Activated CD8-positive, alpha-beta T cell treated with anti-CD3 and anti-CD28 coated beads for 36 hours (primary cell): ENCODE measurements at places on chromosomes 7 and 10. TPM values are rescaled to one million over a fixed set of nuclear protein-coding genes. Genes with fewer than 3 reads are reported as not detected.

DNA sequence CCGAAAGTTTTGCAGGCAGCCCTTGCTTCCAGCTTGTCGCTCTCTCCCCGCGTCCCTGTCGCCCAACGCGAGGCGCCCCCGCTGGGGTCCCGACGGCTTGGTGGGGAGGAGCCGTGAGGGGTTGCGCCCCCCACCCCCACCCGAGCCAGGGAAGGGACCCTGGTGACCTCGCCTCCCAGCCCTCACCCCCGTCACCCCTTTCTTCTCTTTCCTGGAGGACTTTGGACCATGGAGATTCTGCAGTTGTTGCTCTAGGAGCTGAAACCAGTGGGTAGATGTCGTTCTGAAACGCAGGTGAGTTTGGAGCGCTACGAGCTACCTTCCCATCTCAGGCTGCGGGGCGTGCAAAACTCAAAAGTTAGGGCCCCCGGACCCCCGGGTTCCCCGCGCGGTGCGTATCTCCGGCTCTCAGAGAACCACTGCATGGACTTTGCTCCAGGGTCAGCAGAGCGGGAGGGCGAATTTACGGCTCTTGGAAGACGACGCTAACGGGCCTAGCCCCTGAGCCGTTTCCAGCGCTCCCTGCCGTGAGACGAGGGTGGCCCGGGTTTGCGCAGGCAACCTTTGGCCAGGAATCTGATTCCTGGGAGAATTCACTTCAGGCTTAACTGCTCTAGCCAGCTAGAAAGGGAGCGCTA lies 684 bp upstream of the ATXN7L1 start:
- H3K36me3 ChIP-seq, result peaks cover 5% of the 10 kb centered on the region
- H3K27me3 ChIP-seq, result peaks cover 1% of the 10 kb centered on the region
- peak overlapping the region; percentile 73 for H3K4me3 ChIP-seq
- peaks cover 56% of the 10 kb centered on the region for H3K4me1 ChIP-seq

- H3K27me3 ChIP-seq, result no peaks in the 10 kb centered on the region
- H3K4me3 ChIP-seq, result no peak overlapping the region
- no peaks in the 10 kb centered on the region for H3K4me1 ChIP-seq
- no peak overlapping the region for H3K27ac ChIP-seq
- no peak for DNase-seq
- H3K36me3 ChIP-seq, result peaks cover 45% of the 10 kb centered on the region
These were observed 32.1 kb downstream of the SLC29A4 start for GRCh38 chr7:5314864-5315263.

The HOXA13 gene
- not detected for total RNA-seq

The TMEM168 gene
- 15.5 TPM for total RNA-seq

The LIPF gene
- total RNA-seq, result not detected

The PALD1 gene
- total RNA-seq, result 6.8 TPM

DNA sequence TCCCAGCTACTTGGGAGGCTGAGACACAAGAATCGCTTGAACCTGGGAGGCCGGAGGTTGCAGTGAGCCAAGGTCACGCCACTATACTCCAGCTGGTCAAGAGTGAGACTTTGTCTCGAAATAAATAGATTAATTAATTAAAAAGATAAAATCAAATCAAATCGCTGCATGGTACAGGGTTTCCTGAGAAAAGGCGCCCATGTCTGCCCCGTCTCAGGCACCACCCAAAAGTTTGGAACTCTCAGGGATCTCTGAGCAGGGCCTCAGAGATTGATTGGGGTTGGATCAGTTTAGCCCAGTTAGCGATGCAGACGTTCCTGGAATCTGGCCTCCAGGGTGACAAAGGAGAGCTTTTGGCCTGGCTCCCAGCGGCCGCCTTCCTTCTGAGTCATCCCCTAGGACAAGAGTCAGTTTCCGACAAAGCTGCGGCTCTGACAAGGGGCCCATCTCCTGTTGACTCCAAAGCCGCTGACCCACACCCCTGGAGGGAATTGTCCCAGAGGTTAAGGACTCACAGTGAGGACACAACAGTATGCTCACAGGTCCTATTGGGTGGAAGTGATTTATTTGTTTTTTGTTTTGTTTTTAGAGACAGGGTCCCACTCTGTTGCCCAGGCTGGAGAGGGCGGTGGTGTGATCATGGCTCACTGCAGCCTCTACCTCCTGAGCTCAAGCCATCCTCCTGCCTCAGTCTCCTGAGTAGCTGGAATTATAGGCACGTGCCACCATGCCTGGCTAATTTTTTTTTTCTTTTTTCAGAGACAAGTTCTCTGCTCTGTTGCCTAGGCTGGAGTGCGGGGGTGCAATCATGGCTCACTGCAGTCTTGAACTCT lies 6.8 kb downstream of the ORAI2 start:
- no peak for DNase-seq
- peaks cover 14% of the 10 kb centered on the region for H3K36me3 ChIP-seq
- no peaks in the 10 kb centered on the region for H3K27me3 ChIP-seq
- H3K4me1 ChIP-seq, result peaks cover 2% of the 10 kb centered on the region

GRCh38 chr10:103854686-103855391 lies 537 bp downstream of the SH3PXD2A start:
- H3K27me3 ChIP-seq, result peaks cover 33% of the 10 kb centered on the region
- H3K4me1 ChIP-seq, result peaks cover 5% of the 10 kb centered on the region
- DNase-seq, result peak; percentile 53
- no peak overlapping the region for H3K27ac ChIP-seq

- DNase-seq, result no peak
- H3K27me3 ChIP-seq, result no peaks in the 10 kb centered on the region
- H3K36me3 ChIP-seq, result peaks cover 13% of the 10 kb centered on the region
- no peak overlapping the region for H3K4me3 ChIP-seq
- H3K4me1 ChIP-seq, result peaks cover 19% of the 10 kb centered on the region
These were observed 89.0 kb downstream of the JMJD1C start for GRCh38 chr10:63376560-63377304.

The KIF20B gene
- total RNA-seq, result 58.1 TPM

The PNLIP gene
- not detected for total RNA-seq

DNA sequence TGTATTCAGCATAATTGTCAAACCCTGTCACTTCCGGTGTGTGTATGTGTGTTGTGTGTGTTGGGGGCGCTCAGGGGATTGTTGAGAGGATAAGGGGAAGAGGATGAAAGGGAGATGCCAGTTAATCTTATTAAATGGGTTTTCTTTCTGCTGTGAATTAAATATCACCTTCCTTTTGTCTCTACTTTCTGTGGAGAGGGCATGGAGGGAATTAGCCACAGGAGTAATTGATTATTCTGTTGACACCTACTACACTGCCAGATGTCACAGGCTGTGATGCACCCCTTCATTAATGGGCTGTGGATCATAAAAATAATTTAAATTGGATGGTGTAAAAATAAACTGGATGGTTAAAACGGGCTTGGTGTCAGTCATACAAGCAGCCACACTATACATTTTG lies 311.9 kb downstream of the MDFIC start:
- DNase-seq, result no peak
- no peaks in the 10 kb centered on the region for H3K36me3 ChIP-seq
- H3K4me1 ChIP-seq, result peaks cover 16% of the 10 kb centered on the region

The GPNMB gene
- 1.2 TPM for total RNA-seq

- no peak for DNase-seq
- H3K4me3 ChIP-seq, result no peak overlapping the region
- no peaks in the 10 kb centered on the region for H3K27me3 ChIP-seq
These were observed 104.2 kb downstream of the ADK start for GRCh38 chr10:74255214-74255613.

The TMEM184A gene
- total RNA-seq, result not detected

DNA sequence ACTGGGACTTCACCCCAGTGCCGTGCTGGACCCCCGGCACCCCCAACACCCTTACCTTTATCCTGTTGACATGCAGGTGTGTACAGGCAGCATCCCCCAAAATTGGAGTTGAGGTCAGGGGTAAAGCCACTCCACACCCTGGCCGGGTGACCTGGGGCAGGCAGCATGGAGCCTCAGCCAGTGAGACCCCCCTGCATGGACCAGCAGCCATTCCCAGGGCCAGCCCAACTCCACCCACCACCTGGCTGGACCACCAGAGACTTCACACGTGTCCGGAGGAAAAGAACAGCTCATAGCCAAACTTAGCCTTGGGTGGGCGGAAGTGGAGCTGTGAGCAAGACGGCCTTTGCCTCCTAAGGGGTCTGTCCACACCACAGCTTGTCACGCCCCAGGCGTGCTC lies 413.0 kb upstream of the FOXK1 start:
- no peak overlapping the region for H3K27ac ChIP-seq
- H3K4me1 ChIP-seq, result no peaks in the 10 kb centered on the region
- DNase-seq, result no peak

GRCh38 chr10:11539191-11539868 lies 72.1 kb downstream of the USP6NL start:
- no peaks in the 10 kb centered on the region for H3K36me3 ChIP-seq
- H3K4me3 ChIP-seq, result no peak overlapping the region
- peaks cover 13% of the 10 kb centered on the region for H3K4me1 ChIP-seq
- peak; percentile 10 for DNase-seq
- H3K27me3 ChIP-seq, result no peaks in the 10 kb centered on the region
- H3K27ac ChIP-seq, result no peak overlapping the region

The MSS51 gene
- 2.0 TPM for total RNA-seq

GRCh38 chr10:24462291-24462813 lies 253.4 kb downstream of the KIAA1217 start:
- no peaks in the 10 kb centered on the region for H3K36me3 ChIP-seq
- peaks cover 40% of the 10 kb centered on the region for H3K4me1 ChIP-seq
- H3K4me3 ChIP-seq, result no peak overlapping the region
- DNase-seq, result no peak

DNA sequence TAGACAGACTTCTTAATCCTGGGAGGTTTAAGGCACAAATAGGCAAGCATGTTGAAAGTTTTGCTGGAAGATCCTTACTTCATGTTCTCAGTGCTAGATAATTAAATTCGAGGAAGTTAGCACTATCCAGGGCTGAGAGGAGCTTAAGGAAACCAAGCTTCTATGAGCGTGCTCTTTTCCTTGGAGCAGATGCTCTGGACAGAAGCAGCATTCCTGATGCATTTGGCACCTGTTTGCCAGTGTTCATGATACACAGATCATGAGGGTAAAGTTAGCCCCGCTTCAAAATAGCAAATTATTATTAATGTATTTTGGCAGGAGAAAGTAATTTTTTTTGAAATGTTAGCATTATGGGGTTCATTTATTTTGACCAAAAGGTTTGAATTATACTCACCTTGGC lies 9.4 kb downstream of the HDAC9 start:
- DNase-seq, result no peak
- H3K27ac ChIP-seq, result no peak overlapping the region
- H3K4me3 ChIP-seq, result no peak overlapping the region
- H3K27me3 ChIP-seq, result no peaks in the 10 kb centered on the region
- H3K4me1 ChIP-seq, result peaks cover 6% of the 10 kb centered on the region
- no peaks in the 10 kb centered on the region for H3K36me3 ChIP-seq

GRCh38 chr7:157568106-157568769 lies 231.4 kb downstream of the DNAJB6 start:
- no peak for DNase-seq
- peak overlapping the region; percentile 82 for H3K27ac ChIP-seq
- H3K27me3 ChIP-seq, result no peaks in the 10 kb centered on the region
- H3K4me1 ChIP-seq, result peaks cover 31% of the 10 kb centered on the region
- no peaks in the 10 kb centered on the region for H3K36me3 ChIP-seq
- H3K4me3 ChIP-seq, result peak overlapping the region; percentile 78

DNA sequence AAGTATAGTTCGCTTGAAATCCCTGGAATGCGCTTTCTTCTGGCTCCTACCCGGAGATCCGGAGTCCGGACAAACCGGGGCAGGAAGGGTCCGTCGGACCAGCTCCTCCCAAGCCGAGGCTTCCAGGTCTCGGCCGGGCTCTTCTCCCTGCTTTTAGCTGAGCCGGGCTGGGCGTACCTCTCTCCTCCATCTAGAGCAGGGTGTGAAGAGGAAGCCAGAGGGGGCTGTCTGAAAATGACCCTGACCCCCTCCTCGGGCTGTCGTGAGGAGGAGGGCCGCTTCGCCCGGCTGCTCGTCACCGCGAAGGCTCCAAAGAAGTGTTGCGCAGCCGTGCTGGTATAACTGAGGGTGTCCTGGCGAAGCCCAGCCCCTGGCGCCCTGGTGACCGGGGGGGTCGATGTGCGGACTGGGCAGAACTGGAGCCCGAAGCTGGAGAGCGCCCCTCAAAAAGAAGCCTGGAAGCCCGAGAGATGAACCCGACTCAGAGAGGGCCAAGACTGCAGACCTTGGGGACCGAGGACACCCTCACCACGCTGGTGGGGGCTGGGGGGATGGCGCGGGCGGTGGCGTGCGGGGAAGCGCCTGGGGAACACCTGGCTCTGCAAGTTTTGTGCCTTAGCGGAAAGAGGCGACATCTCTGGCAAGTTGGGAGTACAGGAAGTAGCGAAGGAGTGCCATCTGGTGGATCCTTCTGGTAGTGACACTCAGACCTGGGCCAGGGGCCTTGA lies 5.7 kb downstream of the KAZALD1 start:
- H3K36me3 ChIP-seq, result no peaks in the 10 kb centered on the region
- H3K27ac ChIP-seq, result no peak overlapping the region
- H3K4me3 ChIP-seq, result peak overlapping the region; percentile 74
- peaks cover 22% of the 10 kb centered on the region for H3K4me1 ChIP-seq
- peaks cover 52% of the 10 kb centered on the region for H3K27me3 ChIP-seq

DNA sequence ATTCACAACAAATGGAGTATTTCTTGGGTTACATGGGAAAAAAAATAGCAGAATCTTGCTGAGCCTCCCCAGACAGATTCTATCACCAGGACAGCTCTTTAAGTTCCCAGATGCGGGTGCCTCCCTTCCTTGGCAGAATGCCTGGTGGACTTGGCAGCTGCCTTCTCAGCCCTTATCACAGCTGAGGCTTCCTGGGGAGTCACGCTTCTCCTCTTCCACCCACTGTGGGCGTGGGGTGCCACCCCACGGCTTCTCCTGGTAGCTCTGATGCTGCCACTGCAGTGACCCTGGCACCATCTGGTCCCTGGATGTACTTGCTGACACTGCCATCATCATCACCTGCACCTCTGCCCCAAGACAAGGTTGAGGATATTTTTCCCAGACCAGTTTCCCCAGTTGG lies 16.2 kb upstream of the NME8 start:
- H3K4me1 ChIP-seq, result peaks cover 3% of the 10 kb centered on the region
- DNase-seq, result peak; percentile 22
- no peak overlapping the region for H3K4me3 ChIP-seq
- no peak overlapping the region for H3K27ac ChIP-seq

The ITPRID1 gene
- total RNA-seq, result not detected

The CCL24 gene
- not detected for total RNA-seq

GRCh38 chr10:91711885-91712680 lies 79.2 kb upstream of the PPP1R3C start:
- no peak for DNase-seq
- no peak overlapping the region for H3K27ac ChIP-seq
- H3K36me3 ChIP-seq, result no peaks in the 10 kb centered on the region
- H3K4me3 ChIP-seq, result no peak overlapping the region
- H3K27me3 ChIP-seq, result peaks cover 13% of the 10 kb centered on the region
- no peaks in the 10 kb centered on the region for H3K4me1 ChIP-seq

GRCh38 chr7:131909151-131909768 lies 352.8 kb upstream of the PODXL start:
- no peak overlapping the region for H3K4me3 ChIP-seq
- H3K36me3 ChIP-seq, result no peaks in the 10 kb centered on the region
- H3K27me3 ChIP-seq, result peaks cover 39% of the 10 kb centered on the region
- no peak overlapping the region for H3K27ac ChIP-seq
- DNase-seq, result no peak

The GLI3 gene
- not detected for total RNA-seq

- H3K27ac ChIP-seq, result no peak overlapping the region
- H3K27me3 ChIP-seq, result peaks cover 9% of the 10 kb centered on the region
- no peak overlapping the region for H3K4me3 ChIP-seq
- H3K4me1 ChIP-seq, result peaks cover 5% of the 10 kb centered on the region
These were observed 29.8 kb downstream of the PLAU start for GRCh38 chr10:73940634-73941221.

GRCh38 chr10:63553031-63553430 lies 31.8 kb downstream of the REEP3 start:
- DNase-seq, result no peak
- peaks cover 26% of the 10 kb centered on the region for H3K4me1 ChIP-seq
- no peak overlapping the region for H3K4me3 ChIP-seq
- no peaks in the 10 kb centered on the region for H3K27me3 ChIP-seq
- H3K27ac ChIP-seq, result no peak overlapping the region
